ENCODE measurements at places on chromosomes 3 and 15. TPM values are rescaled to one million over a fixed set of nuclear protein-coding genes. Genes with fewer than 3 reads are reported as not detected.

The CTXN2 gene
- total RNA-seq, result not detected

The TRIM69 gene
- total RNA-seq, result 68.8 TPM

The AGTR1 gene
- total RNA-seq, result not detected

DNA sequence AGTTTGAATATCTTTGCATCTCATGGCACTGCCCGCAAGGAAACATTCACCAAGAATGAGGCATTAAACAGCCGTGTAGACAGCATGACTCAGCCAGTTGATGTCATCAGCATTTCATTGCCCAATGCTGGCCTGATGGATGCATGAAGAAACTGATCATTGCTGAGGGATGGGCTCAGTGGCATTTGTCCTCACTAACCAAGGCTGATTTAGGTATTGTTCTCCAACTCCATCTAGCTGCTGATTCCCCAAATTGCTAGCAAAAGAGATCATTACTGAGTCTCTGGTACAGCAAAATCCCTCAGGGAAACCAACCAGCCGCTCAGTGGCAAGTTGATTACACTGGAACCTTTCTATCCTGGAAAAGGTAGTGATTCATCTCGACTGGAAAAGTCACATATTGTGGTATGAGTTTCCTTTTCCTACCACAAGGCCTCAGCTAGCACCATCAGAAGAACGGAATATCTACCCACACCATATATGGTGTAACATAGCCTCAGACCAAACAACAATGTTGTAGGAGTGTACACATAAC lies 186.5 kb upstream of the GAP43 start:
- no peak for DNase-seq

The RHOV gene
- 0.72 TPM for total RNA-seq

DNA sequence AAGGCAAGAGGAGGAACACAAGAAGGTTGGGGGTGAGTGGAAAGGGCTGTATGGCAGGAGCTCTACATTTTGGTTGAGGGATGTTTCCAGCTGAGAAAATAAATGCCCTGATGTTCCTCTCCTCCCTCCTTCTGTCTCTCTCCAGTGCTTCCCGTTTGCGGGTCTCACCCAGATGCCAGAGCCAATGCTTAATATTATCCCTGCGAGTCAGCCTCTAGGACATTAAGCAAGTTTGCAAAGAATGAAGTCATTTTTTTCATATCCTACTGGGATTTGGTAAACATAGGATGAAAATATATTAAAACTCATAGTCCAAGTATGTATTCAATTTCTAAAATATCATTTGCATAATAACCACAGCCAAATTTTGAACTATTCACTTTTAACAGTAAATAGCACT lies 295.9 kb downstream of the CADM2 start:
- no peak for DNase-seq

- DNase-seq, result no peak
These were observed 228.0 kb downstream of the UACA start for GRCh38 chr15:70535071-70535954.

DNA sequence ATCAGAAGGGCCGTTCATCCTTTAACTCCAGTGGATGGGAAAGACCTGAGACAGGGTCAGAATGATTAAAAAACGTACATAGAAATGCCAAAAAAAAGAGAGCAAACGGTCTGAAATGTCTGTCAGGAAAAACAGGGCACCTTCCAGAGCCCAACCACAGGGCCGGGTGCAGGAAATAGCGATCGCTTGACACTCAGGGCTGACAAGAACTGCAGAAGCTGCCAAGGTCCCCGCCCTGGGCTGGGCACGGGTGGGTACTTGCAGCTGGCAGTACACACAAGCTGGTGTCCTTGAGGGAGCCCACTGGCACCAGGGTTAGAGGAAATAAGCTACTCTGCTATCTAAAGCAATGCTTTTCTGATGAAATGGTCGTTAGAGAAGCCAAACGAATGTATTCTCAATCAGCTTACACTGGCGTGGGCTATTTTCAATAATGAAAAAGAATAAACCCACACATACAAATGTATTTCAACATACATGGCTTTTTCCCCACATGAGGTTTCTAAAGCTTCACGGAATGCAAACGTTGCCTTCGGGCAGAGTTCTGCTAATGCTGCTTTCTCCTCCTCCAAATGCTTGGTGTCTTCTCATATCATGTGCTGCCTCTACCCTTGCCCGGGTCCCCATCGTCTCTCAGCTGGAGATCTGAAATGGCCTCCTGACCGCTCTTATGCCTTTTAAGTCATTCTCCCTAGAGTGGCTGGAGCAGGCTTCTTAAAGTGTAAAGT lies 15.6 kb downstream of the FRMD4B start:
- no peak for DNase-seq

The PCBP4 gene
- 11.3 TPM for total RNA-seq

DNA sequence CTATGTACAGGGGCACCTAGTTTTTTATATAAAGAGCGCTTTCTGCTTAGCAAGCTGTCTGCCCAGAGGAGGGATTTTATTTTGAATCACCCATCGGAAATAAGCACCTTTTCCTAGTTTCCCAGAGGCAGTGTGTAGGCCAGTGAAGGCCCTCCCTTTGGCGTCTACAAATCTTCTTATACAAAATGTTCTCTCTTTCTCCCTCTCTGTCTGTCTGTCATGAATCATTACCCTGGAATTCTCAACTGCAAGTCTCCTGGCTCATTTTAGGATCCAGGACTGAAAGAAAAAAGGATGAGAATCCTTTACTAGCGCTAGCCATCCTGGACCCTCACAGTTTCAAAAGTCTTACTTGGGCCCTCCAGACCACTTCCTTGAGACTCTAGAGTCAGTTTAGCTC lies 728.1 kb downstream of the OTOL1 start:
- no peak for DNase-seq

The CHRNA7 gene
- total RNA-seq, result not detected

The CLDN18 gene
- total RNA-seq, result not detected

DNA sequence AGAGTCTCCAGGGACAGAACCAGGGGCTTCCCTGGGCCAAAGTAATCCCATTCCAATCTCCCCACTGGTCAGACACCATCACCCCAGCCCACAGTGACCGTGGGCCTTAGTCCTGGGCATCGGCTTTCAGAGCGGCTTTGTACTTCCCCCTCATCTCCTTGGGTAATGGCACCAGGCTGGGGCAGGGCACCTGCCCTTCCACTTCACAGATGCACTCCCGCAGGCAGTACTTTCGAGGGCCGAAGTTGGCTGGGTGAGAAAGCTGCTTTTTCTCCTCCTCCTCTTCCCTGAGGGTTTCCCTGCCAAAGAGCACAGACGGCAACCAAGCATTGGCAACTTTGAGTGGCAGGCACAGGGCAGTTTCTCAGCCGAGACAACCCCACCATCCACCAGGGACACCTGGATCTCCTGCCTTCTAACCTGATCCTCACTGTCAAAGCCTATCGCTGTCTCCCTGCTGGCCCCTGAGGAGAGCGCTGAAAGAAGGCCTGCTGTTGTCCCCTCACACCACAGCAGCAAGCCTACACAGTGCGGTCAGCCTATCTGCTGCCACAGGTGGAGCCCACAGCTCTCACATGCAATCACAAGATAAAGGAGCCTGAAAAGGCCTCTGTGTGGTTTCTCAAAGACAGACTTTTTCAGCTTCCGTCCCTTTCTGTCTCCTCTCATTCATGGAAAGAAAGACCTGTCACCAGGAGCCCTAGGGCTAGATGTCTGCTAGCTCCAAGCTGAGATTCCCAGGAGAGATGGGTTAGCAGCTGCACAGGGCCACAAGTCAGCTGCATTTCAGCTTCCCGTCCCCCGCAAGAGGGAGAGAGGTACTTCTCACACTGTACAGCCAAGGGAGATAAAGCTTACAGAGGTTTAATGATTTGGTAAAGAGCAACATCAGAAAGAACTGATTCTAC lies 12.5 kb downstream of the MRPS25 start:
- no peak for DNase-seq

- no peak for DNase-seq
These were observed 135.0 kb downstream of the TJP1 start for GRCh38 chr15:29687204-29687815.

- DNase-seq, result no peak
These were observed 95.8 kb upstream of the TNFAIP8L3 start for GRCh38 chr15:51190424-51191068.

The IL5RA gene
- total RNA-seq, result not detected

DNA sequence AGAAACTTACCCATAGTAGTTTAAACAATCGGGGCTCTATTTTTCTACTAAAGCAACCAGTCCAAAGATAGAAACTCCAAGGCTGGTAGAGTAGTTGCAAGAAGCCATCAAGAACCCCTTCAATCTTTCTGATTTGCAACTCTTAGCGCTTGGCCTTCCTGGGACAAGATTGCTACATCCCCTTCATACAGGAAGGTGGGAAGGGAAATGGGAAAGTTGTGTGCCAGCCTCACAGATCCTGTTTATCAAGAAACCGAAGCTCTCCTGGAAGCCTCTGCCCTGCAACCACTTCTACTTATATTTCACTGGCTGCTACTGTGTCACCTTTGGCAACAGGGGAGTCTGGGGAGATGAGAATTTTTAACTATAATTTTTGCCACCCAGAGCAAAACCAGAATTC lies 46.2 kb downstream of the OSBPL10 start:
- DNase-seq, result no peak

DNA sequence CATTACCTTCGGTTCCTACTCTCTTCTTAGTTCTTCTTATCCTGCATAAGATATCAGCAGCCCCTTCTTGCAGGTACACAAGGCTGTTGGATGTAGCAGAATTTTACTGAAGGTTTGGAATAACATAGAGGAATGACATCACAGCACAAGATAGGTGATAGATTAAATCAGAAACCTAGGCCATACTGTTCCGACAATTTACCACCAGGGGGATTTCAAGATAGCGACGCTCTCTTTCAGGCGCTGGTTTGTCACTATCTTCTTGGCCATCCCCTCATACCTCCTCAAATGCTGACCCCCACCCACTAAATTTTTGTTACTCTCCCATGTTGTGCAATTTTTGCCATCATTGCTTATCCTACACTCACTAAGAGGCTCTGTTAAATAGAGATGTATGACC lies 3.5 kb downstream of the SIDT1 start:
- no peak for DNase-seq

The SLC24A5 gene
- total RNA-seq, result not detected

DNA sequence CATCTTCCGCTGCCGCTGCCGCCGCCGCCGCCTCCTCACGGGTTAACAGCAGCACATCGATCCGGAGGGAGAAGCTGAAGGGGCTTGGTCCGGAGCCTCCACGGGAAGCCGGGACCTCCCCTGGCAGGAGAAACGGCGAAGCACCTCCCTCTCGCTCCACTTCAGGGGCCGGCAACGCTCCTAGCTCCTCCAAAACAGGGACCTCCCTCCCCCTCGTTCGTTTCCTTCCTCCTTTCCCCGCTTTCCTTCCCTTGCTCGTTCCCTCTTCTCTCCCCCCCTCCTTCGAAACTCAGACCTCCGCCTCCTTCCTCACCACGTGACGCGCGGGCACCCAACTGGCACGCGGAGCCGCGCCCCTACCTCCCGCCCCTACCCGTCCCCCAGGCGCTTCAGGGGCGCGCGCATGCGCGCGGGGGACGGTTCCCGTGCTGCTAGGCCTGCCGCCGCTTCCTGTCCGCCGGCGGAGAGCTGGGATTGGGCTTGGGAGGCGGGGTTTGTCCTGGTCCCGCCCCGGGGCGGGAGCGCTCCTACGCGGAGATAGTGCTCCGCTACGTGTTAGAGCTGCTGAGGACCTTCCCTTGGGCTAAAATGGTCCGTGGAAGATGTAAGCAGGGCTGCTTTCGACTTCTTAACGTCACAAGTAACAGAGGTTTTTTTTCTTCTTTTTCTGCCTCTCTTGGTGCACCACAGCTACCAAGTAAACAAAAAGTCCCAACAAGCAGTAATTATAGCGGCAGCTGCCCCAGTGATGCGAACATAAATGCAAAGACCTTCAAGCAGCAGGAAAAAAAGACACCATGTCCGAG lies at the start of gene ADAM10:
TSS of gene ADAM10 (minus strand) at position 176 of the 806 bp plus-strand sequence. CDS start at position 3, 173 bp downstream.
- peak; percentile 98 for DNase-seq

- peak; percentile 47 for DNase-seq
These were observed 27.4 kb upstream of the HDAC11 start for GRCh38 chr3:13452490-13453335.

DNA sequence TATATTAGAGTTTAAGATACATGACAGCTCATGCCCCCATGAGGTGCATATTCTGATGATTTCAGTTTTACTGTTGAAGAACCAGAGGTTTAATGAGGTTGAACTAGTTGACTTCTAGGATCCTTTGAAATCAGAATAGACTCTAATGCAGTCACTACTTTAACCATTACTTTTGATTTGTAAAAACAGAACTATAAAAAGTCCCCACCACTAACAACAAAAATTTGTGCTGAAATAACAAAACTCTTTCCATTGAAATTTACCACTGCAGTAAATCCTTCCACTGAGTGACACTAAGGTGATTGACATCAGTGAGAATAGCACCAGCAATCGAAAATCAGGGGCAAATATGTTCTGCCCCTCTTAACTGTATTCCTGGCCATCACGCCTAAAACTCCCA lies 214.1 kb downstream of the SHQ1 start:
- DNase-seq, result no peak

GRCh38 chr3:147407498-147408187 lies 1.3 kb upstream of the ZIC4 start:
- no peak for DNase-seq

- no peak for DNase-seq
These were observed 48.5 kb downstream of the STARD9 start for GRCh38 chr15:42623951-42624350.

- DNase-seq, result no peak
These were observed 65.3 kb downstream of the IGF1R start for GRCh38 chr15:98713585-98714001.

- no peak for DNase-seq
These were observed 170.2 kb upstream of the TLE3 start for GRCh38 chr15:70267879-70268278.

- DNase-seq, result no peak
These were observed 36.2 kb upstream of the COL6A6 start for GRCh38 chr3:130480736-130481135.

The RPP25 gene
- total RNA-seq, result 6.6 TPM

The SLC25A36 gene
- 98.6 TPM for total RNA-seq

- peak; percentile 57 for DNase-seq
These were observed 1.5 kb downstream of the SATB1 start for GRCh38 chr3:18423401-18424212.

GRCh38 chr3:185089343-185089742 lies 63.5 kb downstream of the C3orf70 start:
- DNase-seq, result no peak

- DNase-seq, result no peak
These were observed 69.6 kb downstream of the EFCAB12 start for GRCh38 chr3:129358772-129359371.

All from activated naive CD4-positive, alpha-beta T cell treated with anti-CD3 and anti-CD28 coated beads, Interleukin-2, amount 50 U/mL, for 72 hours (primary cell).